Sigmoid colon (tissue), 7 donors: ENCODE measurements at places on chromosomes 7 and 10. TPM values are rescaled to one million over a fixed set of nuclear protein-coding genes. Genes with fewer than 3 reads are reported as not detected.

VWA2 gene
- 1.3 TPM for polyA plus RNA-seq

OR2A42 gene
- not detected for polyA plus RNA-seq

MNX1 gene
- 5.3 TPM for polyA plus RNA-seq

SORCS3 gene
- polyA plus RNA-seq, result 0.15 TPM

PPP1R3C gene
- 4.2 TPM for polyA plus RNA-seq

SEMA3E gene
- under 0.01 TPM for polyA plus RNA-seq

GPC2 gene
- not detected for polyA plus RNA-seq

SMURF1 gene
- polyA plus RNA-seq, result 8.4 TPM

PTPRN2 gene
- 6.6 TPM for polyA plus RNA-seq

NPC1L1 gene
- not detected for polyA plus RNA-seq

GPR15LG gene
- 324 TPM for polyA plus RNA-seq

SPDYE2B gene
- not detected for polyA plus RNA-seq

C10orf53 gene
- not detected for polyA plus RNA-seq

FAM25C gene
- not detected for polyA plus RNA-seq

NODAL gene
- not detected for polyA plus RNA-seq

ESYT2 gene
- polyA plus RNA-seq, result 6.9 TPM

CCDC71L gene
- polyA plus RNA-seq, result 15.0 TPM

CCDC7 gene
- polyA plus RNA-seq, result 2.4 TPM

ADD3 gene
- 45.8 TPM for polyA plus RNA-seq

IL15RA gene
- polyA plus RNA-seq, result 16.8 TPM

ODAD2 gene
- 0.60 TPM for polyA plus RNA-seq

OR2A12 gene
- polyA plus RNA-seq, result not detected

FOXL3 gene
- not detected for polyA plus RNA-seq

LRRD1 gene
- polyA plus RNA-seq, result not detected

DGKI gene
- polyA plus RNA-seq, result 0.17 TPM

ADAM12 gene
- polyA plus RNA-seq, result 0.80 TPM

SRPK2 gene
- polyA plus RNA-seq, result 14.0 TPM

PLXDC2 gene
- 5.1 TPM for polyA plus RNA-seq

DENND2A gene
- polyA plus RNA-seq, result 22.2 TPM

GNAT3 gene
- polyA plus RNA-seq, result not detected
